DMS79 treated with DMSO at 0.1 percent for 48 hours (cell line): ENCODE measurements at places on chromosomes 5 and 9.

DNA sequence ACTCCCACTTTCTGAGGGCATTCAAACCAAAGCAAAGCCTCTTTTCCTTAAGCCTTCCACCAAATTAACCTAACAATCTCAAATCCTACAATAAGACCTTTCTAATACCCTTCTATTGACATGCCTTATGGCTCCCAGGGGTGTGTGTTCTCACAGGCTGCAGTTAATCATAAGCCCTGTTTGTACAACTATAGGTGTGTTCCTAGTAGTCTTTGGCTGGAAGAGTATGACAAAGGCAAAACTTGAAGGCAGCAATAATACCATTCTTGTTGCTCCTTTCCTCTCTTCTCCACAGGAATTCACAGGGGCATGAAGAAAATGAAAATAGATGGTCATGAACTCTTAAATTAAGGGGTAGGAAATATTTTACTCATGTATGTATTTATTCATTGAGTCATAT, 10.9 kb upstream of the FBXO38 start:
- no peak for DNase-seq

DNA sequence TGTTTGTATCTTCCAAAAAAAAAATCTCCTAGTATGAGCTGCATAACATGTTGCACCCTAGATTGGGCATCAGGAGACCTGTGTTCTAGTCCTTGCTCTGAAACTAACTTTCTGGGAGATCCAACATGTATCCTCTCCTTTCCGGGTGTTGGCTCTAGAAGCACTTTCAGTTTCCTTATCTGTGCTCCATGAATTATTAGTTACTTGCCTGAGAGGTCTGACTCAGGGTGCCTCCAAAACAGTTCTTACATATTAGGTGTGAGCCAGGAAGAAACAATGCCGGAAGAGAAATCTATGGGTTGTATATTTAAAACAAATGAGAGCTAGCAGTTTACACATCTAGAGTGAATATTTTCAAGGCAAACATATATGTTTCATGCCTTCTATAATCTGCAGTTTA, 36.7 kb upstream of the SLC36A2 start:
- no peak for DNase-seq

DNA sequence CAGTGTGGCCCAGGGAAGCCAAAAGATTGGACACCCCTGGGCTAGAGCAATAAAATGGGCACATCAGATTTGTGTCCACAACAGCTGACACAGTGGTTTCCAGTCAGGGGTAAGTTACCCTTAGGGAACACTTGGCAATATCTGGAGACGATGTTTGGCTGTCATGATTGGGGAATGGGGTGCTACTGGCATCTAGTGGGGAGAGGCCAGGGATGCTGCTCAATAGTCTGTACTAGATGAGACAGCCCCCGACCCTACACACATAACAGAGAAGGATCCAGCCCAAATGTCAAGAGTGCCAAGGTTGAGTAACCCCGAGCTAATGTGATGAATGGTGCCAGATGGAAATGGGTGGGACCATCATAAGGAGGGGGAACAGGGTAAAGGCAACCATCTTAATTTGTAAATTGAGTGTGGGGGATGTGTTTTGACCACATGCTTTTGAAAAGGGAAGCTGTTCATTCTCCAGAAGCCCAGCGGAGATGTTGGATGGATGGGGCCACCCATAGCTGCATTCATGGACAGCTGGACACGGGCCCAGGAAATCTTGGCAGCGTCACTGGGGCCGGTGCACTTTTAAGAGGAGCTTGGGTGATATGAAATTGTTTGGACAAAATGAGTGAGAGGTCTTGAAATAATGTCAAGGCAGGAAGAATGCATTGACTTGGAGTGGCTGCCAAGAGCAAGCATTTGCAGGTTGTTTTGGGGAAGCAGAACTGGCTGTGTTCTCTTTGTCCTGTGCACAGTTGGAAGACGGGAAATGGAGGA, 33.4 kb downstream of the SYK start:
- DNase-seq, result peak; percentile 83

DNA sequence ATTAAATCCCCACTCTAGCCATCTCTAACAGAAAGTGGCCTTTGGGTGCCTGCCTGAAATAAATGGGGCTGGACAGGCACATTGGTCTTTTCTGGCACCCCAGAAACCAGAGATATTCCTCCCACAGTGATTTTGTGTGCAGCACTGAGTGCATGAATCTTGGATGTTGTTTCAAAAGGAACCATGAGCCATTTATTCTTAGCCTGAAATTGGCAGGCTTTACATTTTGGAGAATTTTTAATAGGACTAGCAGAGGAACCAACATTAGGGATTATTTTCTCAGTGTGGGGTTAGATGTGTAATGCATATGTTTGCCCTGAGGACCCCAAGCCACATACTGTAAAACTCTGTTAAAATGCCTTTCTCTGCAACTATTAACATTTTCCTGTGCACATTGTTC, 451.3 kb downstream of the NFIB start:
- DNase-seq, result no peak

GRCh38 chr5:165004175-165004574, 1498.8 kb downstream of the MAT2B start:
- no peak for DNase-seq

DNA sequence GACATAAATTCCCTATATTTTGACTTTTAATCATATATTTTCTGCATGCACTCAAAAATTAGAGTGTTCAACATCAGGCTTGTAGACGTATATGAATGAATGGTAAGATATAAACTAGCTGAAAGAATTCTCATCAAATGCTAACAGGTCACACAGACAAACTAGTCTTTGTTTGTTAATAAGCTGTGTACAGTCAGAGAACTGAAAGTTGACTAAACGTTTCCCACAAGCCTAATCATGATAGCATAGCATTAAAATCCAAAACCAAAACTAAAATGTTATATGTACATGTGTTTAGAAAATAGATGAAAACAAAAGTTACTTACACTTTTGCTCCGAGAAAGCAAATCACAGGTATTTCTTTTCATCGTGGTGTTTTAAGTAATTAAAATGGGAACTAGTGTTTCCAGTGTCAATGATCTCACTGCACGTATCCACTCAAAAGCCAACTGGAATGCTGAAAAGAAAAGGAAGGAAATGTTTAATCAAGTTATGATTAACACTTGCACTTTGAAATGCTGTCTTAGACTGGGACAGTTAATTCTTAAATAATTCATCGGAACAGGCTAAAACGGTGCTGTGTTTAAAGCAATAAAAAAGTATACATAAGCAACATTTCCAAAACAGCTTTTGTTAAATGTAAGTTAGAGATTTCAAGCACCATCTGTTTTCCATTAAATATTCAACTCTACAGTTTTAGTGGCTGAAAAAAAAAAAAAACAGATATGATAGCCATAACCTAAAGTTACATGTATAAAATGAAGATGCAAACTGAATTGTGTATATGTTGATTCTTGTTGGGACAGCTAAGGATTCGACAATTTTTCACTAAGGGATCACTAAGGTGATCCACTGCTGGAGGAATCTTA, 291.9 kb upstream of the PDE4D start:
- DNase-seq, result no peak

GRCh38 chr5:142823126-142823525, 52.9 kb downstream of the ARHGAP26 start:
- no peak for DNase-seq

DNA sequence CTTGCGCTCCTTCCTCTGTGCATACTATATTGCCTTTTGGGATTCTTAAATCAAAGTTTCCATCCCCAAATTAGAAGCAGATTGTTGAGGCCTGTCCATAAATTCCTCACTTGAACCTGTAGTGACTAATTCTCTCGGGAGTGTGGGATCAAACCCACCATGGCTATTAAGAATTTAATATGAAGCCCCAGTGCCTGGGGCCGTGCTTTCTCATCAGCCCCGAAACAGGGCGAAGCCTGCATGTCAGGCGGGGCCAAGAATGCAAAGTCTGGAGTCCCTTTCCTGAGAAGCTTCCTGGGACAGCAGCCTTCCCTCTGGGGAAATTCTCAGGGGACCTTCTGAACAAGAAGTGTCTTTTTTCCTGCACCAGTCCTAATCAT, 29.3 kb upstream of the FAT2 start:
- DNase-seq, result no peak

DNA sequence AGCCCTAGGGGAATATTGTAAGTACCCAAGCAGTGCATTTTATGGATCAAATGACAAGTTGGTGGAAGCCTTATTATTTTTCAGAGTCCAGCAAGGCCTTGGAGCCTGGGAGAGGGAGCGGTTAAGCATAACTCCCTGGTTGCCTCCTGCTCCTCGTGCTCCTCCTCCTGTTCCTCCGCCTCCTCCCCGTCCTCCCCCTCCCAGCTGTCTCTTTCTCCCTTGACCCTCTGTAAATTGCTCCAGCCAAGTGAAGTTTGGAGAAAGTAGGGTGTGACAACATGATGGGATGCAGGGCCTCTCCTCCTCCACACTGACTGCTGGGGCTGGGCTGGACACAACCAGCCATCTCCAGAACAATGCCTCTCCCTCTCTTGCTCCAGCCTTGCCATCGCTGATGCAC, 586.9 kb downstream of the CCDC171 start:
- DNase-seq, result no peak

- peak; percentile 51 for DNase-seq
These were observed 861 bp downstream of the ZFYVE16 start for GRCh38 chr5:80408484-80409366.

DNA sequence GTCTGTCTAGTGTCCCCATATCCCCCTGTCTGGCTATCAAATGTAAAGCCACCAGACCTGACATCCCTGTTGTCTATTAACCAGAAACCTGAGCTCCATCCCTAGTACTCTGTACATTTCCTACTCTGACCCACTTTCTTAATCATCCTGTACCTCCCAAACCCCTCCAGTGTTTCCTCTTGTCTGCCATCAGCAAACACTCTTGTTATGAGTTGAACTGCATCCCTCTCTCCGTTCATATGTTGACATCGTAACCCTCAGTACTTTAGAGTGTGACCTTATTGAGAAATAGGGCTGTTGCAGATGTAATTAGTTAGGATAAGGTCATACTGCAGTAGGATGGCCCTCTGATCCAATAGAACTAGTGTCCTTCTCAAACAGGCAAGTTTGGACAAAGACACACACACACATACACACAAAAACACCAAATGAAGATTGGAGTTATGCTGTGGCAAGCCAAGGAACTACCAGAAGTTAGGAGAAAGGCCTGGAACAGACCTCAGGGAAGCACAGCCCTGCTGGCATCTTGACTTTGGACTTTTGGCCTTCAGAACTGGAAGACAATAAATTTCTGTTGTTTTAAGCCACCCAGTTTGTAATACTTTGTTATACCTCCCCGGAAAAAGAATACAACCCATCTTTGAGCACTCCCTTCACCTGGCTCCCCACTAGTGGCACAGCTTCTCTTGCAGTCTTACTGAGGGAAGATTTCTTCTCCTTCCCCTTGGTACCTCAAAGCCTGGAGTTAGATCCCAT, 180.0 kb upstream of the PTGER4 start:
- no peak for DNase-seq

- DNase-seq, result no peak
These were observed 24.0 kb upstream of the SLC9A3 start for GRCh38 chr5:548256-548655.

- no peak for DNase-seq
These were observed 55.9 kb downstream of the SECISBP2 start for GRCh38 chr9:89374176-89374575.

DNA sequence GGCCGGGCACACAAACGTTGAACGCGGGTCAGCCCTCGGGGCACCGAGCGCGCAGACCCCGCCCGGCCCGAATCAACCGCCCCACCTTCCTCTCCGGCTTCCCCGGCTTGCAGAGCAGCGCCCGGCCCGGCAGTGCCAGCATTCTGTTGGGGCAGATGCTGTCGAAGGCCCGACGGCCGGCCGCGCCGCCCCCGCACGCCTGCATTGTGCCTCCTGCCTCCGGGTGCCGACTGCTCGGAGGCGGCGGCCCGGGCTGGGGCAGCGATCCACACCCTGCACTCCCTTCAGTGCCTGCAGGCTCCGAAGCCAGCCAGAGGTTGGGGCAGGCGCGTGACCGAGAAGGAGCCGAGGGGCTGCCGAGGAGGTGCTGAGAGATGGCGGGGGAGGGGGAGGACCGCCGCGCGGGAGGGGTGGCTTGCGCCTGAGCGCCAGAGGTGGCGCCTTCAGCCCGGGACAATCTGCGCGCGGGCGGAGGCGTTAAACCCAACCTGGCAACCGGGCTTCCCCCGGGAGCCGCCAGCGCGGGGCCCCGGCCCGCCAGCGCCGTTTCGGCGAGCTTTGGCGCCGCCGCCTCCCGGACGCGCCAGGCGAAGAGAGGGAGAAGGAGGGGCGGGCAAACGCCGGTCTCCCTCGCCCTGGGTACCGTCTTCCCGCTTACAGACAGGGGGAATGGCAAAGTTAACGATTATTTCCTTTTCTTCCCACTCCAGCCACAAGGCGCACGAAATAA, at the start of gene MCIDAS:
Gene MCIDAS, minus strand, starts transcription at position 382 of the 730 bp plus-strand sequence. Its CDS starts 177 bp downstream, at position 205.
- DNase-seq, result peak; percentile 18

DNA sequence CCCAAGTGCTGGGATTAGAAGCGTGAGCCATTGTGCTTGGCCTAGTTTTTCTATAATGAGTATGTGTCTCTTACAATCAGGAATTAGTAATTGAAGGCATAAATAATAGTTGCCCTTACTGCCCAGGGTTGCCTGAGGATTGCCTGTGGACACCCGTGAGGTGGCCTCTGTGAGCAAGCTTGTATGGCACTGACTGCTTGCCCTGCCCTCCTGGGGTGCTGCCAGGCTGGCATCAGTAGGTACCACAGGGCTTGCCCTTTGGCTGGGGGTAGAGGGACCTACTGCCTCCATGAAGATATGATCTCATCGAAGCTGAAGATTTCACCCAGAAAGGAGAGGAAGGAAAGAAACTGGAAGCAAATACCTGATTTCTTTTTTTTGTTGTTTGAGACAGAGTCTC, 23.8 kb upstream of the PHF19 start:
- DNase-seq, result no peak

DNA sequence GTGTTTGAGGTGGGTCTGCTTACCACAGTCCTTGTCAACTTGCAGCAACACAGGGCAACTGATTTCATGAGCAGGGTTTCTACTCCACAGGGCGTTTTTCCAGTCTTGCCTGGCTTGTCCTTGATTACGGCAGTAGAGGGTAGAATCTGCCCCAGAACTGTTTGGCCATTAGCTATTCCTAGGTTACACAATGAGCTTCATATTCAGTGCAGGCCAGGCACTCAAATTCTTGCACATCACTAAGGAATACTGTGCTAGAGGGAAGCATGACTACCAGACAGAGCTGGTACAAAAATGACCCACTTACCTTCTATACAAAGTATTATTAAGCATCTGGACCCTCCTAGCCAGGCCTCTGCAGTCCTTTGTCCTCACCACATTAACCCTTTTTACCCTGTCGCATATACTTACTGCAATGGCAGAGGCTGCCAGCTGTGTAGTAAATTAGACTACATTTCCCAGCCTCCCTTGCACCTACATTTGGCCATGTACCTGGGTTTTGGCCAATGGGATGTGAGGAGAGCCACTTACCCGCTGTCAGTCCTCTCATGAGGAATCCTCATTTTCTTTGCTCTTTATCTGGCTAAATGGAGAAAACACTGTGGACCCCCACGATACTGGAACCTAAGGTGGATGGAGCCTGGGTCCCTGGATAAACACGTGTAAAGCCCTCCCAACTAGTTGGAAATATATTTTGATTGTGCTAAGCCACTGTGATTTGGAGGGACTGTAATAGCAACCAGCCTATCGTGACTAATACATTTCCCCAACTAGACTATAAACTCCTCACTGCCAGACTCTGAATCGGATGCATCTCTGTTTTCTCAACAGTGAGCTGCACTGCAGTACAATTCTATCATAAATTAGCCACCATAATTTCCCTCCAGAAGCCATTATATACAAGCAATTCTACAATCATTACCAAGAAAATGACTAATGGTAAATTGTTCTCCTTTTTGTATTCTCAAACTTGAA, 218.7 kb downstream of the GLIS3 start:
- no peak for DNase-seq

- peak; percentile 1 for DNase-seq
These were observed 113.2 kb upstream of the RANBP3L start for GRCh38 chr5:36414869-36415282.
